Osteoblast (primary cell): ENCODE measurements at places on chromosomes 3 and 15. TPM values are rescaled to one million over a fixed set of nuclear protein-coding genes. Genes with fewer than 3 reads are reported as not detected.

- no peaks in the 10 kb centered on the region for H3K36me3 ChIP-seq
- H3K27me3 ChIP-seq, result peaks cover 7% of the 10 kb centered on the region
- no peak for DNase-seq
- H3K4me1 ChIP-seq, result no peaks in the 10 kb centered on the region
- H3K4me3 ChIP-seq, result no peak overlapping the region
Observed at GRCh38 chr3:14787630-14788029, 31.1 kb upstream of the FGD5 start.

CELSR3 gene
- 1.2 and 1.4 TPM in 2 replicates for total RNA-seq

SH3GL3 gene
- 0.29 and 0.72 TPM in 2 replicates for total RNA-seq

GRCh38 chr15:66862111-66862939 lies 160.3 kb downstream of the SMAD6 start:
- peaks cover 34% of the 10 kb centered on the region for H3K4me1 ChIP-seq
- peak overlapping the region; percentile 29 for H3K27ac ChIP-seq
- DNase-seq, result no peak
- no peaks in the 10 kb centered on the region for H3K27me3 ChIP-seq
- peaks cover 5% of the 10 kb centered on the region for H3K36me3 ChIP-seq

DNA sequence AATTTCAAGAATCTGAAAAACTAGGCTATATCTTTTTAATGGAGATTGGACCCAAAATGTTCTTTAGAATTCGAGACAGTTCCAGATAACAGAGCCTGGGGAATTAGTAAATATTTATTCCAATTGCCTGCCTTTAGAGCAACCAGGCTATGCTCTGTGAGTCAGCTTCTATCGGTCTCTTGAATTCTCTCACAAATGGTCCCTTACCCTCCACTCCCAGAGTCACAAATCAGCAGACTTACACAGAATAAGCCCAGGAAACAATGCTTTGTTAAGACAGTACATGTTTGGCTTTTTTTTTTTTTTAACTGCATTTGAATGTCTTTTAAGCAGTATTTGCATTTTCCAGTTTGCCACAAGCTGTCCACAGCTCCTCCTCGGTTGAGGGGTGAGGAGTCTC lies 460.7 kb upstream of the CBLB start:
- H3K4me1 ChIP-seq, result peaks cover 13% of the 10 kb centered on the region
- no peak for DNase-seq
- H3K36me3 ChIP-seq, result no peaks in the 10 kb centered on the region
- H3K27ac ChIP-seq, result no peak overlapping the region
- H3K4me3 ChIP-seq, result no peak overlapping the region

DNA sequence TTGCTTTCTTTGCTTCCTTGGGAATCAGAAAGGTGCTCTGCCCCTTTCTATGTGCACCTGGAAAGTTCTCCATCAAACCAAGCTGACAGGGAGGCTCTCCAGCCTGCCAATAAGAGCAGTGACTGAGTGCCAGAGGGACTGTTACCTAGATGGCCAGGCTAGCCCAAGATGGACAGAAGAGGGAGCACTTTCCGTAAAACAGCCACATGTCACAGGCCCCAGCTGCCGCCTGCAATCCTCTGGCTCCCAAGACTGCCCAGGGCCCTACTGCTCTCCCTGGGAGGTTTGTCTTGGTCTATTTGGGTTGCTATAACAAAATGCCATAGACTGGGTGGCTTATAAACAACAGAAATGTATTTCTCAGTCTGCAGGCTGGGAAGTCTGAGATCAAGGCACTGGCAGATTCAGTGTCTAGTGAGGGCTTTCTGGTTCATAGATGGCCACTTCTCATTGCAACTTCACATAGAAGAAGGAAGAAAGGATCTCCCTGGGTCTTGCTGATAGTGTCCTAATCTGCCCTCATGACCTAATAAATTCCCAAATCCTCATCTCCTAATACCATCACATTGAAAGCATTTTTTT lies 72.3 kb downstream of the TAMM41 start:
- peaks cover 17% of the 10 kb centered on the region for H3K4me1 ChIP-seq
- H3K36me3 ChIP-seq, result no peaks in the 10 kb centered on the region
- no peaks in the 10 kb centered on the region for H3K27me3 ChIP-seq
- peak; percentile 83 for DNase-seq
- no peak overlapping the region for H3K27ac ChIP-seq

- H3K4me3 ChIP-seq, result no peak overlapping the region
- DNase-seq, result no peak
- H3K4me1 ChIP-seq, result peaks cover 13% of the 10 kb centered on the region
- no peaks in the 10 kb centered on the region for H3K27me3 ChIP-seq
Observed at GRCh38 chr3:99325402-99325801, 313.0 kb upstream of the COL8A1 start.

- H3K4me3 ChIP-seq, result no peak overlapping the region
- H3K4me1 ChIP-seq, result no peaks in the 10 kb centered on the region
- no peaks in the 10 kb centered on the region for H3K27me3 ChIP-seq
Observed at GRCh38 chr3:82496890-82497560, 735.6 kb upstream of the GBE1 start.

DNA sequence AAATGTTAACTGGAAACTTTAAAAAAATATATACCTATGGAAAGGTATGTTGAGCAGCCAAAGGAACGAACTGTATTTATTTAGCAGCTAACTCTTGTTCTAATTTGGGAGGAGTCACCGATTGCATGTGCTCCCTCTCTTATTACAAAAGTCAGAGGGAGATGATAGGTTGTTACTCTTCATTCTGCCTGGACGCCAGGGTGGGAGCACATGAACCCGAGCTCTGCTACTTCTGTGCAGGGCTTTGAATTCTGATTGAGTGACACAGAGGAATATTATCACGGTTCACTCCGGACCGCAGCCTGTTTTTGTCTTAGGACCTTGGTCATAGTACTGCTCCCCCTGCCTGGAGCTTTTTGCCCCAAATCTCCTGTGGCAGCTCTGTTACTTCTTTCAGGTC lies 36.9 kb upstream of the LRIG1 start:
- H3K4me1 ChIP-seq, result no peaks in the 10 kb centered on the region
- no peaks in the 10 kb centered on the region for H3K36me3 ChIP-seq
